ENCODE measurements at places on chromosomes 1 and 21. TPM values are rescaled to one million over a fixed set of nuclear protein-coding genes. Genes with fewer than 3 reads are reported as not detected.

The SLC30A10 gene
- total RNA-seq = 0.09 TPM

The SAMD13 gene
- 3.7 TPM for total RNA-seq

The OR2C3 gene
- 0.05 TPM for total RNA-seq

DNA sequence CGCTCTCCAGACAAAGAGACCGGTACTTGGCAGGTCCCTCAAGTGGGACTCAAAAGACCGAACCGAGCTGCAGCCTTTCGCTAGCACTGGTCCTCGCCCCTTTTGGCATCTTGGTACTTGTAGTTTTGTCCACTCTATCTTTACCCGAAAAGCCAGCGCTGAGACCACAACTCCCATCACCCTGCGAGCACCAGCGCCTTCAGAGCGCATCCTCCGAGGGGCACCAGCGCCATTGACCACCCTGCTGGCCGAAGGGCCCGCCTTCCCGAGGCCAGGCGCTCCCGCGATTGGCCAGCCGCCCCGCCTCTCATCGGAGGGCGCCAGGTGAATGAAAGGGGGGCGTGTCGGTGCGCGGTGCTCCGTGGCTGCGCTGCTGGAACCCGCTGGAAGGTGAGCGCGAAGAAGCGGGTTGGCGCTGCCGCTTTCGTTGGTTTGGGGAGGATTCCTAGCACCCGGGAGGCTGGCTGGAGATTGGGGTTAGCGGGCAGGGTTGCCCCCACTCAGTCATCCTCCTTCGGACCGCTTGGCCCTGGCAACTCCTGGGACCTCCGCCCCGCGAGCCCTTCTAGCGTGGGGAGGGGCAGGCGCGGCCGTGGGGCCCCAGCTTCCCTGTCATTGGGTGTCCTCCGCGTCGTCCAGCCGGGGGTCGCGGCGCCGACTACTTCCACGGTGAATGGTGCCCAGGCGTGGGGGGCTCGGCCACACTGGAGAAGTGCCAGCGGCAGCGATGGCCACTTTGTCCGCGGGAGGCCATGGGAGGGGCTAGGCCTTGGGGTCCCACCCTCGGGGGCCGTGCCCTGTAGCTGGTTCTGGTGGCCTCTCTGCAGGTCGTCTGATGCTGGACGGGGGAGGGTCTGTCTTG, at the start of gene ZBTB8B:
TSS of gene ZBTB8B (plus strand) at position 357 of the 862 bp plus-strand sequence. CDS start 5,553 bp downstream, outside the sequence.
- H3K27ac ChIP-seq = no peak within 1 kb of the TSS
- H3K4me1 ChIP-seq = no peaks in the 10 kb centered on the region
- peak within 1 kb of the TSS; percentile 2 for H3K4me3 ChIP-seq
- H3K36me3 ChIP-seq = no peaks in the 10 kb centered on the region
- DNase-seq = peak; percentile 16
- H3K27me3 ChIP-seq = peaks cover 38% of the 10 kb centered on the region

DNA sequence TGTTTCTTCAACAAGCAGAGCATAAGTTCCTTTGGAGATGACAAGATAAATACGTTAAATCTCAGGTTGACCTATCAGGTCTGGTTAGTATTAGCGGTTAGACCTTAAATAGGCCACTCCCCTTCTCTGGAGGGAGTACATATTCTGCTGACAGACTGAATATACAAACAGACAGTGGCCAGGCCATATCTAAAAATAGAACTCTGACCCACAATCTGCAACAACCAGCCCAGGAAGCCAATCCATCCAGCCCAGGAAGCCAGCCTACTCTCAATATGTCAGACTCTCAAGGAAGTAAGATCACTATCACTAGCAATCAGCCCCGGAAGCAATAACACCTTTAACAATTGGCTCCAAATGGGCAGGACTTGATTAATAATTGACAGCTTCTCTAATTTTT, 6.7 kb downstream of the IL20 start:
- H3K27me3 ChIP-seq = no peaks in the 10 kb centered on the region
- no peak overlapping the region for H3K4me3 ChIP-seq
- H3K27ac ChIP-seq = no peak overlapping the region

DNA sequence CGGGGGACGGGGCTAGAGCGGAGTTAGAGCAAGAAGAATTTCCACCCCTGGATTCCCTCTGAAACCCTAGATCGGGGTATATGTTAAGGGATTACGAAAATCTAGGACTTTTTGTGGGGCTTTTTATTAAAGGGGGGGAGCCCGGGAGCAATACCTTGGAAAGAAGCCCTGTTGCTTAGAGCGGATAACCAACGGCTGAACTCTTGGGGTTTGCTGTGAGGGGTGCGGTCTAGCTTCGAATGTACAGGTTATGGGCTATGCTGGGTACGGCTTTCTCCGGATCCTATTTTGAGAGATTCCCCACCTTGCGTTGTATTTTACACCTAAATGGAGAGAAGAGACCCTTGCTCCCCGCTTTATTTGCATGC, 626 bp downstream of the DYRK3 start:
- H3K4me3 ChIP-seq = peak overlapping the region; percentile 59
- peak overlapping the region; percentile 28 for H3K27ac ChIP-seq
- DNase-seq = peak; percentile 45
- H3K36me3 ChIP-seq = no peaks in the 10 kb centered on the region
- peaks cover 10% of the 10 kb centered on the region for H3K4me1 ChIP-seq
- H3K27me3 ChIP-seq = no peaks in the 10 kb centered on the region

The PPIAL4G gene
- 0.05 TPM for total RNA-seq

The CGN gene
- 0.90 TPM for total RNA-seq

DNA sequence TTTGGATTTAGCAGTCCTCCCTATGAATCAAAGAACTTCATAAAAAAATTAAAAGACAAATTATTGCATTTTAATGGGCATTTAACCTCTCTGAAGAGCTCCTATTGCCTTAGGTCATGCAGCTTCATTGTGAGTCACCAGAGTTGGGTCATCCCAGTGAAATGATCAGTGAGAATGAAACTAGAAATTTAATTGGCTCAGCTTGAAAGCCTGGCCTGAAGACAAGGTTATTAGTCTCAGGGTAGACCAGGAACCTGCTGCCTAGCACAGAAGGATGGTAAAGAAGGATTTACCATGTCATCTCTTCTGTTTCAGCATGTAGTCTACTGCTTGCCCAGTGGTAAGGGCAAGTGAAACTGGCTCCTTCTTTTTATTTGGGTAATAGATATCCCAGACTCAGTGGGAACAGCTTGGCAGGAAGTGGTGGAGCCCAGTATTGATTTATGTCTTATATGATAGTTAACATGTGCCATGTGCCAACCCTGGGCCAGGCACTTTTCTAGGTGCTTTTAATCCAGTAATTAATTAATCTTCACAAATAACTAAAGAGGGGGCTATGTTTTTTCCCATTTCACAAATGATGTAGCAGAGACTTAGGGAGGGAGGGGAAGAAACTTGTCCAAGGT, 23.6 kb downstream of the LAMC2 start:
- peaks cover 3% of the 10 kb centered on the region for H3K4me1 ChIP-seq
- DNase-seq = no peak
- H3K27ac ChIP-seq = no peak overlapping the region
- no peaks in the 10 kb centered on the region for H3K36me3 ChIP-seq
- H3K4me3 ChIP-seq = no peak overlapping the region
- H3K27me3 ChIP-seq = no peaks in the 10 kb centered on the region

The CLCA4 gene
- total RNA-seq = 0.05 TPM

- H3K4me3 ChIP-seq = no peak overlapping the region
- no peak for DNase-seq
- no peaks in the 10 kb centered on the region for H3K4me1 ChIP-seq
- H3K36me3 ChIP-seq = no peaks in the 10 kb centered on the region
- no peaks in the 10 kb centered on the region for H3K27me3 ChIP-seq
- H3K27ac ChIP-seq = no peak overlapping the region
These were observed 3.4 kb upstream of the CDCP2 start for GRCh38 chr1:54156201-54156600.

The RIMS3 gene
- 3.8 TPM for total RNA-seq
